ENCODE measurements at places on chromosomes 3 and 15.
A peak's percentile ranks its signal among the peaks of the same experiment; 100 is the strongest.

DNA sequence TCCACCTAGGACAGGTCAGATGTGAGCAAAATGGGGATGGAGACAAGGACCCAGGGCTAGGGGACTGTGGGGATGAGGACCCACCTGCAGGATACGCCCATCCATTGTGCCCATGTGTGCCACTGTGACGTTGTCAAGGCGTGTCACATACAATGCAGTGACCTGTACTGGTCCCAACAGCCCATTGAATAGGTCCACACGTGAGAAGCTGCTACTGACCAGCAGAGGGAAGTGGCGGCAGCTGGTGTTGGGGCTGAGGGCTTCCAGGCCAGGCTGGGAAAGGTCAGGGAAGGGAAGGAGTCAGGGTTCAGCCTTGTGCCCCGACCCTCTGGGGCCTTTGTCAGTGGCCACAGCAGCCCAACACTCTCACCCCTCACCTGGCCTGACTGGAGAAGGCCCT, 4.7 kb downstream of the MST1R start:
- DNase-seq, result no peak

DNA sequence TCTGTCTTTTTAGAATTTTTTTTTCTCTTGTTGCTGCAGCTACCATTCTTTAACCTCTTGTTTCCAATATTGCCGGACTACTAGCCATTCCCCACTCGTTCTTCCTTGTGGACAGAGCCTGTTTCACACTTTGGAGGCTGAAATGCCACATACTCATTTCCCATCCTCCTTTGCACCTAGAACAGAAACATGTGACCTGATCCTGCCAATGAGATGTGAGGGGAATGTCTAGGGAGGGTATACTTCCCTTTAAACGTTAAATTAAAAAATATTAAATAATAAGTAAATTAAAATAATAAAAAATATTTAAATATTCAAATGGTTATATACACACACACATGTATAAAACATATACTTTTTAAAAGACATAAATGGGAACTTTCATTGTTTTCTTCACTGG, 20.6 kb upstream of the MDFIC2 start:
- no peak for DNase-seq

DNA sequence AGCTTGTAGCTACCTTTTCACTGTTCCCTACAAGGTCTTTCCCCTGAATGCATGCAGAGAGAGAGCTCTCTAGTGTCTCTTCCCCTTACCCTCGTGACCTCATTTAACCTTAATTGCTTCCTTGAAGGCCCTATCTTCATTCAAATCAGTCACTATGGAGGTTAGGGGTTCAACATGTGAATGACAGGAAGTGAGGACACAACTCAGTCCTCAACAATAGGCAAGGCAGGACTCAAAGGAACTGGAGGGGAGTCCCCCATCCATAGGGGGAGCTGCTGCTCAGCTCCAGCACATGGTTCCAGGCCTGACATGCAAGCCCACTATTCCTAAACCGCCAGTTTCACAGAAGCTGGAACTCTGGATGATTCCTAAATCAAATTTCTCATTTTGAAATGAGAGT, 33.8 kb upstream of the GYG1 start:
- no peak for DNase-seq

GRCh38 chr15:40320931-40321371, 2.5 kb upstream of the INAFM2 start:
- DNase-seq, result peak; percentile 57

DNA sequence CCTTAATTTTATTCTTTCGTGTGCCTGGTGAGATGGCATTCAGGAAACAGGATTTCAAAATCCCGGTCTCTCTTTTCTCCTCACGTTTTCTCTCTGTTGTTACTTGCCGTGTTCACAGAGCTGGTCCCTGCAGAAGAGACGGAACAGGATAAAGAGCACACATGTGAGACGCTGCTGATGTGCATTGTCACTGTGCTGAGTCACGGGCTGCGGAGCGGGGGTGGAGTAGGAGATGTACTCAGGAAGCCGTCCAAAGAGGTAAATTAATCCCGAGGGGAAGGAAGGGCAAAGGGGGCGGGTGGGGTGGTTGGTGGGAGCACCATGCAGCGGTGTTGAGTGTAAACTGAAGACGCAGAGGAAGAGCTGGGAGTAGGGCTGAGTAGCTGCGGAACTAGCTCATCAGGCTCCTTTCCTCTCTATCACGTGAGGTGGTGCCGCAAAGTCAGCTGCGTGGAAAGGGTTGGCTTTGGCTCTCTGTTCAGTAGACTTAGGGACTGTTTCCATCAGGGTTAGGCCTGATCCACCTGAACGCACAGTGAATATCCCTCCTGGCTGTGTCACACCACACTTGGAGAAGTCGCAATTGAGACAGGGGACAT, 164.8 kb upstream of the BHLHE40 start:
- no peak for DNase-seq

GRCh38 chr15:65724464-65725215, 67.5 kb downstream of the DENND4A start:
- no peak for DNase-seq

DNA sequence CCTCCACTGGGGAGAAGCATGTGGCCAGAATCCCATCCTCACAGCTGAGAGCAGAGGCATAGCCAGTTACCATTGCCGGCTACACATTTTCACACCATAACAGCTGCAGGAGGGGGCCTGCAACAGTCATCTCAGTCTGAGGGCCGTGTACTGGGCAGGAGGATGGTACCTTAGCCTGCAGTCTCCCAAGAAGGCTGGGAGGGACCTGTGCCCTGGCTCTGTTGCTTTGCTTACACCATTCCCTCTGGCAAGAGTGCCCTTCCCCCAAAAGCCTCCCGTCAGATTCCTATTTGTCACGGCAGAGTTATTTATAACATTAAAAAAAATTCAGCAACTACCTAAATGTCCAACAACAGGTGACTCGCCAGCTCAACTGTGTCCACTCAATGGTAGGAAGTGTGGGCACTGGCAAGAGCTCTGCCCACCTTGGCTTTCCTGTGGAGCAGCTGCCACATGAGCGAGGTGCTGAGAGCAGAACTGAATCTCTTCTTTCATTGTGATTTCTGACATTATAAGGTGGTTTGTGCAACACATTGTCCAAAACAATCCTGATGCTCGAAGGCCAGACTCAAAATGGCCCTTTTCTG, 4.4 kb downstream of the CAMKV start:
- DNase-seq, result peak; percentile 34

GRCh38 chr15:79169526-79170133, 79.0 kb upstream of the RASGRF1 start:
- peak; percentile 31 for DNase-seq

Data from posterior cingulate gyrus (tissue), 11 donors.